ENCODE measurements at places on chromosomes 13 and 19. TPM values are rescaled to one million over a fixed set of nuclear protein-coding genes. Genes with fewer than 3 reads are reported as not detected.

The PBX4 gene
- total RNA-seq: 30.4 TPM

DNA sequence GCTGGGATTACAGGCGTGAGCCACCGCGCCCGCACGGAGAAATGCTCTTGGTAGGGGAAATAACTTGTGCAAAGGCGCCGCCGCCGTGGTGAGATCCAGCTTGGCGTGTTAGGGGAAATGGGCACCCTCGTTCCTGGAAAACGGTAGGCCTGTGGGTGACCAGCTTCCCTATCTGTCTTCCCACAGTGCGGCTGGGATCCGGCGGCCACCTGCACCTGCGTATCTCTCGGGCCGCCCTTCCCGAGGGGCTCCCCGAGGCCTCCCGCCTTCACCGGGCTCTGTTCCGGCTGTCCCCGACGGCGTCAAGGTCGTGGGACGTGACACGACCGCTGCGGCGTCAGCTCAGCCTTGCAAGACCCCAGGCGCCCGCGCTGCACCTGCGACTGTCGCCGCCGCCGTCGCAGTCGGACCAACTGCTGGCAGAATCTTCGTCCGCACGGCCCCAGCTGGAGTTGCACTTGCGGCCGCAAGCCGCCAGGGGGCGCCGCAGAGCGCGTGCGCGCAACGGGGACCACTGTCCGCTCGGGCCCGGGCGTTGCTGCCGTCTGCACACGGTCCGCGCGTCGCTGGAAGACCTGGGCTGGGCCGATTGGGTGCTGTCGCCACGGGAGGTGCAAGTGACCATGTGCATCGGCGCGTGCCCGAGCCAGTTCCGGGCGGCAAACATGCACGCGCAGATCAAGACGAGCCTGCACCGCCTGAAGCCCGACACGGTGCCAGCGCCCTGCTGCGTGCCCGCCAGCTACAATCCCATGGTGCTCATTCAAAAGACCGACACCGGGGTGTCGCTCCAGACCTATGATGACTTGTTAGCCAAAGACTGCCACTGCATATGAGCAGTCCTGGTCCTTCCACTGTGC, 2.4 kb downstream of the GDF15 start:
- peak; percentile 98 for DNase-seq
- peak overlapping the region; percentile 59 for H3K27ac ChIP-seq
- H3K36me3 ChIP-seq: no peaks in the 10 kb centered on the region

DNA sequence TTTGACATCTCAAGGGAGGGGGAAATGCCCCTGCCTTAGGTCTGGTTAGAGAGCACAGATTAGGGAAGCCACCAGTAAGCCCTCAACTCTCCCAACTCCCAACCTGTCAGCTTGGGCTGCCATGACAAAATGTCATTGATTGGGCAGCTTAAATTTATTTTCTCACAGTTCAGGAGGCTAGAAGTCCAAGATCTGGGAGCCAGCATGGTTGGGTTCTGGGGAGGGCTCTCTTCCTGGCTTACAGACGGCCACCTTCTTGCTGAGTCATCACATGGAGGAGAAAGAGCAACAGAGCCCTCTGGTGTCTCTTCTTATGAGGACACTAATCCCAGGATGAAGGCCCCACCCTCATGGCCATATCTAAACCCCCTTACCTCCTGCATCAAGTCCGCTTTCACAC, 24.2 kb downstream of the C19orf12 start:
- H3K36me3 ChIP-seq: no peaks in the 10 kb centered on the region
- no peak for DNase-seq
- no peak overlapping the region for H3K27ac ChIP-seq
- H3K27me3 ChIP-seq: no peaks in the 10 kb centered on the region
- H3K4me3 ChIP-seq: no peak overlapping the region

The KIR2DL3 gene
- total RNA-seq: 0.17 TPM

GRCh38 chr13:29522044-29522685, 73.3 kb downstream of the SLC7A1 start:
- H3K4me3 ChIP-seq: no peak overlapping the region
- no peak for DNase-seq
- H3K4me1 ChIP-seq: no peaks in the 10 kb centered on the region
- H3K27ac ChIP-seq: no peak overlapping the region

DNA sequence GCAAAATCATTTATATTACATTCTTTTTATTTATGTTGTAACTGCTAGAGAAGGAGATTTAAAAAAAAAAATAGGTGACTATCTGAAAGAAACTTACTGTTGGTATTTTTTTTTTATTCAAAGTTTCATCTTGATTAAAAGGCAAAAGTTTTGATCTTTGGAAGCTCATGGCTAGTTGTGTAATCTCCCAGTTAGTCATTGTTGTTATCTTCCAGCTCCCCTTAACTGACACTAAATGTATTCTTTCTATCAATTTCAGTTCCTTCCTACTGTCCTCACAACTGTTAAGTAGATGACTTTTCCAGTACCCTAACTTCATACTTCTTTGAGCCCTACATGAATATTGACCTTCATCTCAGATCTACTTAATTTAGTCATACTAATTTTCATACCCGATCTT, 71.1 kb downstream of the PIBF1 start:
- H3K27ac ChIP-seq: no peak overlapping the region
- DNase-seq: no peak
- H3K27me3 ChIP-seq: no peaks in the 10 kb centered on the region
- no peaks in the 10 kb centered on the region for H3K4me1 ChIP-seq
- H3K4me3 ChIP-seq: no peak overlapping the region
- no peaks in the 10 kb centered on the region for H3K36me3 ChIP-seq

The ADGRE1 gene
- total RNA-seq: 4.4 TPM

DNA sequence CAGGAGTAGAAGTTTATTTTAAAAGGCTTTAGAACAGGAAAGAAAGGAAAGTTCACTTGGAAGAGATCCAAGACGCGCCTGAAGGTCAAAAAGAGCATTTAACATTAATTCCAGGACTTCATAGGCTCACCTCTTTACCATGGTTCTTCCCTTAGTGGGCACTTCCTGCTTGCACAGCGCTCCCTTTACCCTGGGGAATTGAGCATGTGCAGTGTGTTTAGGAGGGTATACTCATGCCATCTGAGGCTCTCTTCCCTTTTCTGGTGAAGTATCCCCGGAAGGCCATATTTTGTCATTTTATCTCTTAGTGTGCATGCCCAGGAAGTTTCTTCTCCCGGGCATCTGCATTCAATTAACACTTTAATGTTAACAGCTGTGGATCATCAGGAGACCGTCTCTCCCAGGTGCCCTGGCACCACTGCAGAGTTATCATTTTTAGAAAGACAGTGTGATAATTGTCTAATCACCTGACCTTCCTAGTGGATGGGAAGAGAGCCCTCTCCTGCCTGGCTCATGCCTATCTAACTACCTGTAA, 66.1 kb upstream of the ABCC4 start:
- H3K4me1 ChIP-seq: no peaks in the 10 kb centered on the region
- no peak overlapping the region for H3K4me3 ChIP-seq
- no peak for DNase-seq
- no peaks in the 10 kb centered on the region for H3K36me3 ChIP-seq
- H3K27me3 ChIP-seq: no peaks in the 10 kb centered on the region

GRCh38 chr19:5352229-5352763, 11.7 kb upstream of the PTPRS start:
- no peaks in the 10 kb centered on the region for H3K4me1 ChIP-seq
- no peaks in the 10 kb centered on the region for H3K36me3 ChIP-seq

The SLC39A3 gene
- total RNA-seq: 28.9 TPM

The ZNF540 gene
- 3.4 TPM for total RNA-seq

DNA sequence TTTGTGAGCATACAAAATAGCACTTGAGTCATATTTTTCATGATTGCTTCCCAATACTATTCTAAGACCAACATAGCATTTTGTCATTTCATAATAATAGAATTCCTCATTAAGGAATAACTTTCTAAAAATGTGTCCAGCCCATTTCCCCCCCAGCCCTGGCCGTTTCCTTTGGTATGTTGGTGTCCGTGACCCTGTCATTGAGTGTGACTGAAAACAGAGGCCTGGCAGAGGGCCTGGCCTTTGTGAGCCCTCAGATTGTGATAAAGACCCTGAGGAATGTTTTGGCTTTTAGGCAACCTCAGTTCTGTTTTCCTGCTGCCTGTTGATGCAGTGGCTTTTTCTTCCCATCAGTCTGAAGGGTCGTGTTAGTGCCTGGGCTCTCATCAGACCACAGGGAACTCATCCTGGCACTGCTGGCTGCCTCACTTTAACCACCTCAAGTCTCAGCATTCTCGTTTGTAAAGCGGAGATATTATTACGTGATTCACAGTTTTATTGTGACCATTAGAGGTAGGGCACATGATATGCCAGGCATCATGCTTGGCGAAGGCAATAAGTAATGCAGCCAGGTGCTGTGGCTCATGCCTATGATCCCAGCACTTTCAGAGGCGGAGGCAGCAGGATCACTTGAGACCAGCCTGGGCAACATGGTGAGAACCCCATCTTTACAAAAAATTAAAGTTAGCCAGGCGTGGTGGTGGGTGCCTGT, 13.8 kb downstream of the SPINT2 start:
- H3K27me3 ChIP-seq: no peaks in the 10 kb centered on the region
- H3K36me3 ChIP-seq: no peaks in the 10 kb centered on the region
- H3K4me1 ChIP-seq: peaks cover 50% of the 10 kb centered on the region
- H3K4me3 ChIP-seq: no peak overlapping the region
- DNase-seq: no peak

The OR7D2 gene
- not detected for total RNA-seq

DNA sequence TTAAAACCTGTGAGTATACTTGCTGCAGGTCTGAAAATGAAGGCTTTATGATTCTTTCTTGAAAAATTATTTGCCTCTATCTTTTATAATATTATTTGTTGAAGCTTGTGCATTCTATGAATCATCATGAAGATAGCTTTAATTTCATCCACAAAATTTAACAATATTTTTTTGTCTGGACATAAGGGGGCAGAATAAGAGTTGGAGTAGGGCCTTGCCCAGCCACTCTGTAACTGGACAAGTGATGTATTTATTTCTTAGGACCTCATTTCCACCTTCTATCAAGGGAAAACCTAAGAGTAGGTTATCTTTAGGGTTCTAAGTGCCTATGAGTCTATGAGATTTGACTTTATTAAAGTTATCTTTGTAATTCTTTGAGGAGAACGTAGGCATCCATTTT, 49.9 kb downstream of the N4BP2L1 start:
- H3K27me3 ChIP-seq: no peaks in the 10 kb centered on the region
- DNase-seq: no peak
- no peaks in the 10 kb centered on the region for H3K4me1 ChIP-seq
- no peaks in the 10 kb centered on the region for H3K36me3 ChIP-seq

- no peaks in the 10 kb centered on the region for H3K4me1 ChIP-seq
- peak; percentile 50 for DNase-seq
- no peaks in the 10 kb centered on the region for H3K36me3 ChIP-seq
- no peak overlapping the region for H3K27ac ChIP-seq
Observed at GRCh38 chr13:109645831-109646230, 140.6 kb downstream of the IRS2 start.

DNA sequence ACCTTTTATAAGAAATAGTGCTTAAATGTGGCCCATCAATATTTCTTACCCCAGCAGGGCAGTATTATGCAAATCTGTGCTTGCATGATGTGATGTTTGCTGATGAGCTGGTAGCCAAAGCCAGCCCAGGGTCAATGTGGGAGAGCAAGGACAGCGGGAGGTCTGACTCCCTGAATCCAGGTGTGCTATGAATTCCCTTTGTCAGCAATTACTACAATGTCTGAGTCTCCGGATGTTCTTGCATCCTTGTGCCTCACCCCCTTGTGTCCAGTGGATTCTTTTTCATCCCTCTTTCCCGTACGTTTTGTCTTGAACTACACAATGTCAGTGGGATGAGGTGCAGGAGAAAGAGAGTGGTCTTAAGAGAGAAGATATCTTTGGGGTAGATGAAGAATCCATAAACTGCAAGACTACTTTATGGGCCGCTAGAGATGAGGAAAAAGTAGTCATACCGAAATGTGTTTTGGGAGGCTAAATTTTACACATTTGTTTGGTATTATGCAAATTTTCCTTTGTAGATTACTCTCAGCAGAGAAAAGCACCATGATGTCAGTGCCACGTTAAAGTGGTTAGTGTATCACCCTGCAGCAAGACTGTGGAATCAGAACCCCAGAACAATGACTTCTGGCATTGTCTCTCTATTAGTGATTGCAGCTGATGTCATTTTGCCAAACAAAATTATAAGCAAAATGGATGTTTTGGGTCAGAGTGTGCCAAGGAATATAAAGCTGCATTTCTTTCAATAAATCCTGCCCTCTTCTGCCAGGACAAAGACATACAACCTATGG, 53.5 kb upstream of the TSHZ3 start:
- no peak for DNase-seq
- H3K4me1 ChIP-seq: no peaks in the 10 kb centered on the region
- H3K27me3 ChIP-seq: no peaks in the 10 kb centered on the region
- no peak overlapping the region for H3K4me3 ChIP-seq
- H3K36me3 ChIP-seq: no peaks in the 10 kb centered on the region
- no peak overlapping the region for H3K27ac ChIP-seq

DNA sequence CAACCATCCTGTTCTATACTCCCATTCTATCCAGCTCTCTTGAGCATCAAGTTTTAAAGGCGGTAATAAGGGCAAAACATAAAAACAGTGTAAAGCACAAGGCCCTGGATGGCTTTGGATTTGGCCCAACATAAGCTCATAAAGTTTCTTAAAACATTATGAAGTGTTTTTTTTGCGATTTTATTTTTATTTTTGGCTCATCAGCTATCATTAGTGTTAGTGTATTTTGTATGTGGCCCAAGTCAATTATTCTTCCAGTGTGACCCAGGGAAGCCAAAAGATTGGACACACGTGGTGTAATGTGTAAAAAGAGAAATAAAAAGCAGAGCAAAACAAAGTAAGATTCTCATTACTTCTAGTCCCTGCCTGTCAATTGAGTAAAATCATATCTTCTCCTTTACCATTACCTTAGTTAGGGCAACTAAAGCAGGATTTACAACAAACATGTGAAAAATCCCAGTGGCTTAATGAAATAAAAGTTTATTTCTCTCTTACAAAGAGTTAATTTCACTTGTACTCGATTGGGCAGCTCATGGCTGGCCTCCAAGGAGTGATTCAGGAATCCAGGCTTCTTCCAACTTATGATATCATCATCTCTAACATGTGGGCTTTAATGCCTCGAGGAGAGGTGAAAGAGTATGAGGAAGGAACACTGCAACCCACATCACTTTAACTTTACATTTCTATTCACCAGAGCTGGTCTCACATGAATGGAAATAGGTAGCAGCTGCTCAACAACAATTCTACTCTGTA, 725.2 kb upstream of the SLITRK1 start:
- H3K27me3 ChIP-seq: no peaks in the 10 kb centered on the region
- H3K4me3 ChIP-seq: no peak overlapping the region
- H3K27ac ChIP-seq: no peak overlapping the region
- no peak for DNase-seq
- no peaks in the 10 kb centered on the region for H3K36me3 ChIP-seq

DNA sequence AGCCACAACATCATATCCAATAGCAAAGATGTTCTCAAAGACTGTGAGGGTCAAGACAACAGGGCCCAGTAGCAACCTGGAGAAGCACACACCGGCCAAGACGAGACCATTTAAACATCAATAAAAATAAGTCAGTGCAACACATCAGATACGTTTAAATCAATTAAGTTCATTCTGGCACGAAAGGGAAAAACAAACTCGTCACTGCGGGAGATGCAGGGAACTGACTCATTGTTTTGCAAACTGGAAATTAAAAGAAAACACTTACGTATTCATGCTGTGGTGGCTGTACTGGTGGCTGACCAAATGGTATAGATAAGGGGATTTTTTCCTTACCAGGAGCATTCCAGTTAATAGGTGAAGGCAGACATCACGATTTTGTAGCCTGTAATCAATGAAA, 26.3 kb upstream of the SLC15A1 start:
- no peak overlapping the region for H3K27ac ChIP-seq
- no peaks in the 10 kb centered on the region for H3K27me3 ChIP-seq
- no peaks in the 10 kb centered on the region for H3K4me1 ChIP-seq
- H3K4me3 ChIP-seq: no peak overlapping the region
- H3K36me3 ChIP-seq: no peaks in the 10 kb centered on the region
- no peak for DNase-seq

The ZNF534 gene
- not detected for total RNA-seq
